Spinal cord (tissue), 10 donors: ENCODE measurements at places on chromosomes 5 and 9.
A peak's percentile ranks its signal among the peaks of the same experiment; 100 is the strongest.

DNA sequence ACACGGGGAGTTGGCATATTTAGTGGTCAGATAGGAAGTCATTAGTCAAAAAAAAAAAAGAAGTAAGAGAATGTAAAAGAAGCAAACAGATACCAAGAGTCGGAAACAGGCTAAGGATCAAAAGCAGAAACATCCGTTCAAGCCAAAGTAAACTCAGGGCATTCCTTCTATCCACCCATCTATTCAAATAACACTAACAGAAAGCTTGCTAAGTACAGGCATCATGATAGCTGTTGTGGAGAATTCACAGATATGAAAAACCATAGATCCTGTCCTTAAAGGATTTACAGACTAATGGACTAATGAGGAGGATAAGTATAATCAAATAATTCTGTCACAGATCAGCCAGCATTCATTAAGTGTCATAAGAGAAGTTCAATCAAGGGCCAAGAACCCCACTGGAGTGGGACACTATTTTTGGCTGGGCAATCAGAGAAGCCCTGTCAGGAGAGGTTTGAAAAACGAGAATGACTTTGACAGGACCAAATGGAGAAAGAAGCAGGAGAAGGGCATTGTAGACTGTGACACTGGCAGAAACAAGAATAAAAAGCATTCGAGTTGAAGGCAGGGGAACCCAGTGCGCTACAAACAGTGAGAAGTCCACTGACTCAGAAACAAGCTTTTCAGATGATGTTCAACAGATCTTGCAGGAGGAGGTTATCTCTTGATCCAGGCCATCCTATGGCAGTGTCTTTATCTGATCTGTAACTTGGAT, 154.2 kb upstream of the TSLP start:
- no peak for DNase-seq

DNA sequence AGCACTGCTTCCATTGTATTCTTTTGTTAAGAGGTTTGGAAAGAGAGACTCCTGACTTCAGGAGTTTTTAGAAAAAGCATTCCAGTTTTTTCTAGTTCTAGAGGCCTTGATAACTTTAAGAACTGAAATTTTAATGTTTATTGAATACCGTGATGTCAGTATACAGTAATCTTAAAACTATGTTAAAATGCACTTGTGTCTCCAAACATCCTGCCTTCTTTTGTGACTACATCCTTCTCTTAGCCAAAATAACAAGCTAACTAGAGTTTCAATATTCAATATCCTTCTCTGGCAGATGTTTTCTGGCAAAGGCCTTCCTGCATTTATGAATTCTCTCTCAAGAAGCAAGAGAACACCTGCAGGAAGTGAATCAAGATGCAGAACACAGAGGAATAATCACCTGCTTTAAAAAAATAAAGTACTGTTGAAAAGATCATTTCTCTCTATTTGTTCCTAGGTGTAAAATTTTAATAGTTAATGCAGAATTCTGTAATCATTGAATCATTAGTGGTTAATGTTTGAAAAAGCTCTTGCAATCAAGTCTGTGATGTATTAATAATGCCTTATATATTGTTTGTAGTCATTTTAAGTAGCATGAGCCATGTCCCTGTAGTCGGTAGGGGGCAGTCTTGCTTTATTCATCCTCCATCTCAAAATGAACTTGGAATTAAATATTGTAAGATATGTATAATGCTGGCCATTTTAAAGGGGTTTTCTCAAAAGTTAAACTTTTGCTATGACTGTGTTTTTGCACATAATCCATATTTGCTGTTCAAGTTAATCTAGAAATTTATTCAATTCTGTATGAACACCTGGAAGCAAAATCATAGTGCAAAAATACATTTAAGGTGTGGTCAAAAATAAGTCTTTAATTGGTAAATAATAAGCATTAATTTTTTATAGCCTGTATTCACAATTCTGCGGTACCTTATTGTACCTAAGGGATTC, 43.1 kb downstream of the NDFIP1 start:
- peak; percentile 61 for DNase-seq

GRCh38 chr5:107302441-107302840, 368.3 kb downstream of the EFNA5 start:
- DNase-seq: no peak

DNA sequence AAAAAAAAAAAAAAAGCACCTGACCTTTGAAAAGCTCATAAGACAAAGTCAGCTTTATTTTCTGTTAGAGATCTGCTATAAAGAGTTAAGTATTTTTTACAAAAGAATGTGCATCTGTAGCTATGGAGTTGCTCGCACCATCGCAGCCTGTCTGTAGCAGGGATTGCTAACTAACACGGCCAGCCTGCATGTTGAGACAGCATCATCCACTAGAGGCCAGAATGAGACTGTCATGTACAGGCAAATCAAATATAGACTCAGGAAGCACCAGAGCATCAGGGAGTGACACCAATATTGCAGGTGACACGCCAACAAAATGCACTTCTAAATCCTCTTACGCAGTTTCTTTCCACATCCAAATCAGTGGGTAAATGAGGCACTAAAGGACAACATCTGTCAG, 136.3 kb upstream of the RASEF start:
- peak; percentile 95 for DNase-seq
